ENCODE measurements at places on chromosomes 3 and 15.
A peak's percentile ranks its signal among the peaks of the same experiment; 100 is the strongest.

DNA sequence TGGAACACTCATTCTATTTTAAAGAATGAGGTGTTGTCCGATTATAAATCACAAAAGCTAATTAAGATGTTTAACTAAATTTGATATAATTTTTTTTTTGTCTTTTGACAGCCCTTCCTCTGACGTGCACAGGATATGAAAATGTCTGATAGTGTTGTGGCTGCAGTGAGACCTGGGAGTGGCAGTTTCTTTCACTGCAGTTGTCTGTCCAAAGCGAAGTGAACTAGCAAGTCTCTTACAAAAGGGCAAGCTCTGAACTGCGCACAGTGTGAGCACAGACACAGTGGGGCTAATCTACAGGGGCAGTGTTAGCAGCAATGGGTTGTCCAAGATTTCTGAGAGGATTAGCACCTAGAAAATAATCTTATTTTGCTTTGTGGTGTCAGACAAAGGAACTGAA, 29.1 kb upstream of the MYRIP start:
- no peak for DNase-seq

DNA sequence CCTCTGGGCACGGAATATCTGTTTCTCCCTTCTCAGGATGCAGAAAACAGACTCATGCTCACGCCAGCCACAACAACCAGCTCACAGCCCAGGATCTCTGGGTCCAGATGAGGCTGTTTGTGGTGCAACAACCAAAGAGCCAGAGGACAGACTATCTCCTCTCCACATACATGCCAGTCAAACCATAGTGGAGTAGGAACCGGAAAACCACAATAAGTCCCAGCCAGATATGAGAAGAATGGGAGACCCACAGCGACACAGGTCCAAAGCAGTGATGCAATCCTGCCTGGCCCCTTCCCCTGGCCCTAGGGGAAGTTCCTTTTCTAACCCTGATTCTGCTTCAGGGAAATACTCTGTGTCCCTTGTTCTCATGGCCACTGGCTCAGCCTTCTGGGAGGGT, 27.6 kb downstream of the MEX3B start:
- no peak for DNase-seq

- no peak for DNase-seq
These were observed 42.5 kb downstream of the MUC20 start for GRCh38 chr3:195763076-195763830.

DNA sequence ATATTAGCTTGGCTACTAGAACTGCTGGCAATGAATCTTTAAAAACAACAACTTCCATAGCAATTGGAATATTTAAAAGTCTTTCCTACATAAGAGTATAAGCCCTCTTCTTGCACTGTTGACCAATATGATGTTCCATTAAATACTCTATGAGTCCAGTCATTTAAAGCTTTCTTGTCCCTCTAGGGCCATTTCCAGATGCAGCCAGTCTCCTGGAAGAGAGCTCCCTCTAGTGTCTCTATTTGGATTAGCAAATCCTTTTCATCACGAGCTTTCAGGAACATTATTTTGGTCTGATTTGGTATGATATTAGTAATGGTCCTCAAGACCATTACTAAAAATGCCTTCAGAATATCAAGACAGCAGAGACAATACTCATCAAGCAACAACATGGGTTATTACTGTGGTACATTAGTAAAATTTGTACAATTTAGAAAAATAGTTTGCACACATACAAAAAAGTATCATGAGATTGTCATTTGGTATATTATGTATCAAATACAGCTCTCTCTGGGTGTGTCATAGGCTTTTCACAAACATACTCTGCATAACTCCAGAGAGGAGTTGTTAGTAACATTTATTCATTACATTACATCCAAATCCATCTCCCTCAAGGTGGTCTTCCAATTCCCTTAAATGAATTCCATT, 101.3 kb downstream of the DPH6 start:
- no peak for DNase-seq

DNA sequence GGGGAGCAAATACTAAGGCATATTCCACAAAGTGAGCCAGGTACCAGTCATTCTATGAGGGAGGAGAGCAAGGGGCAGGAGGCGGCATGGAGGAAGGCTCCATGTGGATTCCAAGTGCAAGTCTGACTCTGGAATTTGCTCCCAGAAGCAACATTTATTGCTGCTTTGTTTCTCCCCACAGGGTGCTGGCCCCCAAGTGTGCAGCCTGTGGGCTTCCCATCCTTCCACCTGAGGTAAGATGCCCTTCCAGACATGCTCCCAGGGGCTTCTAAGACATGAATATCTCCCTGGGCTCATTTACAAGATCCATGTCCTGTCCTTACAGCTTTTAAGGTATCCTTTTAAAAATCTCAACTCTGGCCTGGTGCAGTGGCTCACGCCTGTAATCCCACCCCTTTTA, 15.9 kb upstream of the SACM1L start:
- no peak for DNase-seq

DNA sequence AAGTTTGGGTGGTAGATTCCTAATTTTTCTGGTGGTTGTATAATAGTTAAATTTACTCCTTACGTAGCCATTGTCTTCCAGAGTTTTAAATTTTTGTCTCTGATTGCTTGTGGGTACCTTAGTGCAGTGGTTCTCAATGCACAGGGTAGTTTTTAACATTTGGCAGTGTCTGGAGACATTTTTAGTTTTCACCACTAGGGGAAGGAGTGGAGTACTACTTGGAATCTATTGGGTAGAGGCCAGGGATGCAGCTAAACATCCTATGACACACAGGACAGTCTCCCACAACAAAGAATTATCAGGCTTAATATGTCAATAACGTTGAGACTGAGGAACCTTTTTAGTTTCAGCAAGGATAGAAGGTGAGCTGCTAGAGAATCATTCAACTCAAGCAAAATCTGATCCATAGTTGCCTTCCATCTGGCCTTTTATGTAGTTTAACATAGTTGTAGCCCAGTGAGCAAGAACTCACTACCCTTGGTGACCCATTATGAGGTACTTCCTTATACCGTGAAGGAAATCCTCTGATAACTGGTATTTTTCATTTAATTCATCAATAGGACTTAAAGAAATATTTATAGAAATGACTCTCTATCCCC, 8.6 kb upstream of the STX19 start:
- no peak for DNase-seq

DNA sequence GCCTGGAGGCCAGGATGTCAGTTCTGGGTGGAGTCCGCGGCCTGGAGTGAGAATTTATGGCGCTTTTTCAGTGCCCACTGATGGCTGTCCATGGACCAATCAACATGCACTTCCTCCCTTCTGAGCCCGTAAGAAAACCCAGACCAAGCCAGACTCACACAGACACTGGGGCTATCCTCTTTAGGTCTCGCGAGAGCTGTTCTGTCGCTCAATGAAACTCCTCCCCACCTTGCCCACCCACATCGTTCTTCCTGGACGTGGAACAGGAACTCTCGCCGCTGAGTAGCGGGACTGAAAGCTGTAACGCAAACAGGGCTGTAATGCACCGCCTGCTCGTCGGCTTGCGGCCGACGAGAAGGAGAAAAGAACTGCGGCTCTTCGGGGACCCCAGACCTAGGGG, 833.0 kb upstream of the CADM2 start:
- DNase-seq = no peak

DNA sequence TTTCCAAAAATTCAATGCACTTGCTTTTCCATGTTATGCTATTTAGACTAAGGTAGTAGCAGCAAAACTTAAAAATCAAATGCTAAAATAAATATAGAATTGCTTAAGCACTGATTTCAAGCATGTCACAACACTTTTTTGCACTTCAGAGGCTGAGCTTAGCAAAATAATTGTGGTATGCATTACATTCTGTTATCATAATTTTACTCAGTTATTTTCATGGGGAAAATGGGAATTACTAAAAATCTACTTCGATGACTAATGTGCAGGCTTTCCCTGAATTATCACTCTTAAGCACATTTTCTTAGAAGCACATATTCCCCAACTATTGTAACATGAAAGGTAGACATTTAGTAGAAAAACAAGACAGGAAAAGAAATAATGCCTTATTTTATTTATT, 322.4 kb upstream of the CBLB start:
- DNase-seq = no peak

- DNase-seq = no peak
These were observed 328.2 kb downstream of the OCA2 start for GRCh38 chr15:27770769-27771554.

GRCh38 chr3:121748680-121749275, 763 bp downstream of the GOLGB1 start:
- DNase-seq = peak; percentile 11

- no peak for DNase-seq
These were observed 1.8 kb upstream of the LARP6 start for GRCh38 chr15:70855764-70856163.

DNA sequence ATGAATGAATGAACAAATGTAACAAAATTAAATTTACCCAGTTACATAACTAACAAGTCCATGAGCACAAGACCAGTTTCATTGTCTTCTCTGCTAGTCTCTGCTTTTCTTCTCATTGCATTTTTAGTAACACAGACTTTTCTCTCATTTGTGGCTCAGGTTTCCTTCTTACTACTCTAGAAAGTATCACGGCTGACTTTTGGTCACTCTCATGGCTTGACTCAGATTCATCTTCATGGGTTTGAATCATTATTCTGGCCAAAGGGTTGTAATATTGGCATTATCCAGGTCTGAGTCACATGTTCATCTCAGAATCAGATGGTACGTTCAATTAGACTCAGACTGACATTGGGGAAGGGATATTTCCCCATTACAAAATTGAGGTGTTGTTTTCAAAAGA, 121.5 kb upstream of the SATB1 start:
- DNase-seq = no peak

GRCh38 chr3:75294124-75294523, 370.0 kb upstream of the FRG2C start:
- no peak for DNase-seq
